ENCODE measurements at places on chromosomes 16 and 17.

GRCh38 chr17:44024271-44024663 lies 9.5 kb upstream of the TMEM101 start:
- DNase-seq = peak; percentile 98

DNA sequence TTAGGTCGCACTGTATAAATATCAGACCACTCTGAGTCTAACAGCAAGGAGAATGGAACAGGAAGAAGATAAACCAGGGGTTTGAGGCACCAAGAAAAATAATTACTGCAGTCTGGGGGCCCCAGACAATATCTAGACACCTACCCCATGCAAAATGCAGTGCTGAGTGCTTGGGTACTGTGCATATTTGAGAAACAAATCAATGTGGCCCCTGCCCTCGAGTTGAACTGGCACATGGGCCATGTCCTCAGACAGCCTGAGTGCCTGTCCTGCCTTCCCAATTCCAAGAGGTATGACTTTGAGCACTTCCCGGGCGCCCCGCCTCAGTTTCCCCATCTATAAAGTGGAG lies 6.2 kb upstream of the CIITA start:
- no peak for DNase-seq

GRCh38 chr16:15041271-15042004 lies 14.4 kb downstream of the NTAN1 start:
- DNase-seq = peak; percentile 75

DNA sequence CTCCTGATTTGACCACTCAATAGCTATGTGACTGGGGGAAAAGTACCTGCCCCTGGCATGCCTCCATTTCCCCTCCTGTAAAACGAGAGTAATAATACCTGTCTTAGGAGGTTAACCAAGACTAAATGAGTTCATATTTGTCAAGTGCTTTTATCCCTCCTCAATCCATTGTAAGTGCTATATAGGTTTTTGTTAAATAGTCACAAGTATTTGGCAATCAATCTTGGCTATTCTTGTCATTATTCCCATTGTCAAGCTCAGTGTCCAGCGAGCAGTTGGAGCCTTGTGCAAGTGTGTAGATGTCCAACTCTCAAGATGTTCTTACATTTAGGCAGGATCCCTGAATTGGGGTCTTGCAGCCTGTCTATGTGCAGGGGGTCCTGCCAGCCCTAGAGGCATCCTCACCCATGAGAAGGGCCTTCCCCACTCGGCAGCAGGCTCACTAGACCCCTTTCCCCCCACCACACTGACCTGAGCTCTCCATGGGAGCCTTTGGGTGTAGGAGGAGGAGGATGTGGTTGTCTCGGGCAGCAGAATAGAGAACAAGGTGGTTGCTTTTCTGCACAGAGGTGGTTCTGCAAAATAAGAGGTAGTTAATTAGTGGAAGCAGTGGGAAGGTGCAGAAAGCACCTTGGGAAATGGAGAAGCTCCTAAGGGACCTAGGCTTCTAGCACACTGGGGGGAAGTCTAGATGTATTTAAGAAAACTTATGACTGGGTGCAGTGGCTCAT lies 18.0 kb downstream of the PIK3R6 start:
- DNase-seq = no peak

DNA sequence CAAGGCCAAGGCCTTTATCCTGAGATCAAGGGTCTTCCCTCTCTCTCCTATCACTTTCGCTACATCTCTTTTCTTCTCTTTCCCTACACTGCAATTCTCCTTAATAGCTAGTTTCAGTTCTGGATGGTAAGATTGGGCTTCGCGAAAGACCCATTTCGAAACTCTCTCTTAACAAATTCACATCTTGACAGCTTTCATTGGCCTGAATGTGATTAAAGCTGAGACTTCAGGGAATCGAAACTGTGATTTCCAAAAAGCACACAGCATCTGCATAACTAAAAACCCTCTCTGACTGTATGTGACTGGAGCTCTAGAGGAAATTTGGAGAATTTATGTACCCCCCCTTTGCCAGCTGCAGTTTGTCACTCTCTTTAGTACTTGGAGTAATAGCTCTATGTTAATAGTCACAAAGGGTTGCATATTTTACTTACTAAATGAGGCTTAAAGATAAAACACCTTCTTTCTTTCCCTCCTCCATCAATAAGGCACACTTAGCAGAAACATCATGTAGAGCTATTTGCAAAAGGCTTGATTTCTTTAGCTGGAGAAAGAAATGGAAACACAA lies 105.3 kb upstream of the FAM20A start:
- DNase-seq = no peak

DNA sequence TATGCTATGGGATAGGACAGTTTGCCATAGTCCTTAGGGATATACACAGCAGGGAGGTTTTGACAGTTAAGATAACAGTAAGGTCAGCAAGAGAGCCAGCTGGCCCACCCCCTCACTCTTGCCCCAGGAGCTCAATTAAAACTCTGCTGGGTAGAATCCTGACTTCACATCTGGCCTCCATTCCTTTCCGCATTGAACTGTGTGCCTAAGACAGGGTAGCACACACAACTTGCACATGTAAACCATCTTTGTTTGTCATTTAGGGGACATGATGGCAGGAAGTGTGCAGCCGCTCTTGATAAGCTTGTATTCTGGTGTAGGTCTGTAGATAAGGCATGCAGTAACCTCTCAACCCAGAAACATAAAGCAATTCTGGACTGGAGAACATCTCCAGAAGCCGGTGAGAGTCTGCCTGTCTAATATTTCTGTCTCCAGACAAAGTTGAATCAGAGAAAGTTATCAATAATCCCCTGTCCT lies 5.2 kb downstream of the MINK1 start:
- no peak for DNase-seq

DNA sequence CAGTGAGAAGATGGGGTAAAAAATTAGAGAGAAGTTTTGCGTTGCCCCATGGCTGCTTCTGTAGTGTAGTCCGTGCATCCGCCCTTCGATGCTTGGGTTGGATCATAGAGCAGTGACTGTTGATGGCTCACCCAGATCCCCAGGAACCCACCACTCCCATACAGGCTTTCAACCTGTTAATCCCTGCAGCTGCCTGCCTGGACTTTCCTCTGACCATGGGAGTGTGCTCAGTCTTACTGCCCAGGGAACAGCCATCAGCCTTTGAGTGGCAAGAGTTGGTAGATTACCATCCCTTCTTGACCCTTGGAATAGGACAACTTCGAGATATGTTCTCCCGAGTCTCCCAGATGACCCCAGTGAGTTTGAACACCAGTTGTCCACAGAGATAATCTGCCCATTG lies 299.5 kb upstream of the HSBP1 start:
- DNase-seq = no peak

DNA sequence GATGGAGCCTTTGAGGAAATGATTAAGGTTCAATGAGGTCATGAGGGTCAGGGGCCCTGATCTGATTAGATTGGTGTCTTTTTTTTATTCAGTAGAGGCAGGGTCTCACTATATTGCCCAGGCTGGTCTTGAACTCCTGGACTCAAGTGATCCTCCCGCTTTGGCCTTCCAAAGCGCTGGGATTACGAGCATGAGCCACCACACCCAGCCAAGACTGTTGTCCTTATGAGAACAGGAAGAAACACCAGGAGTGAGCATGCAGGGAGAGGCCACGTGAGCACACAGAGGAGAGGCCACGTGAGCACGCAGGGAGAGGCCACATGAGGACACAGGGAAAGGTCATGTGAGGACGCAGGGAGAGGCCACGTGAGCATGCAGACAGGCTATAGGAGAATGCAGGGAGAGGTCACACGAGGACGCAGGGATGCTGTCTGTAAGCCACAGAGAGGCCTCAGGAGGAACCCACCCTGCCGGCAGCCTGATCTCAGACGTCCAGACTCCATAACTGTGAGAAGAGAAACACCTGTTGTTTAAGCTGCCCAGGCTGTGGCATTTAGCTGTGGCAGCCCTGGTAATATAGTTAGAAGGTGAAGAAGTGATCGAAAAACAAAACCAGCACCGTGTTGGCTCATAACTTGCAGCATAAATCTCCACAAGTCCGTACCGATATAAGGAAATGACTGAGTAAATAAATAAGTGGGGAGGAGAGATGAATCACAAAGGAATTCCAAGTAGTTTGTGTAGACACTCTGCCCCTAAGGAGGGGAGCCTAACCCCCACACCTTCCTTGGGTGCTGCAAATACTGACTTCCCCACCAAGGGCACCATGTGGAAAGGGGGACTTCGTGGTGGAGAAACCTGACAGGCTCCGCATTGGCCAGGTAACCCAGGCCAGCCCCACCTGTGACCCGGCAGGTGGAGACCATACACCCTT lies 14.6 kb upstream of the CSNK1D start:
- peak; percentile 98 for DNase-seq

GRCh38 chr16:57471852-57472664 lies 9.6 kb downstream of the POLR2C start:
- DNase-seq = no peak

GRCh38 chr17:70375406-70375805 lies 206.1 kb downstream of the KCNJ2 start:
- DNase-seq = no peak

GRCh38 chr17:9859781-9860180 lies 34.1 kb downstream of the GLP2R start:
- DNase-seq = no peak

- peak; percentile 42 for DNase-seq
Measured at GRCh38 chr16:88455610-88456355, 2.7 kb downstream of the ZFPM1 start.

DNA sequence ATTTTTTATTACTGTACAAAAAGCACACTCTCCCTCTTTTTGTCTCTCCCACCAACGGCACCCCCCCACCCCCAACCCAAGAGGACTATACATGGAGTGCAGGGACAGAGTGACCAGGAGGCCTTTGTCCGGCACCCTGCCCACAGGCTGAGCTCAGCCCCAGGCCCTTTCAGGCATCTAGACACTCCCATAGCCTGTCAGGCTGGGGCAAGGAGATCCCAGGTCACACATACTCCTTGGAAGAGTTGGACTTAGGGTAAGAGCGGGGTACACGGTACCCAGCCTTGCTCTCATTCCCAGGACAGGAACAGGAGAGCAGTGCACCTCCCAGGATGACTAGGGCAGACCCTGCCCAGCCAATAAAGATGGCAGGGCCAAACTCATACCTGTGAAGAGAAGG lies 2.1 kb downstream of the CLDN7 start:
- DNase-seq = no peak

- DNase-seq = no peak
Measured at GRCh38 chr17:32807577-32807976, 69.3 kb downstream of the MYO1D start.

DNA sequence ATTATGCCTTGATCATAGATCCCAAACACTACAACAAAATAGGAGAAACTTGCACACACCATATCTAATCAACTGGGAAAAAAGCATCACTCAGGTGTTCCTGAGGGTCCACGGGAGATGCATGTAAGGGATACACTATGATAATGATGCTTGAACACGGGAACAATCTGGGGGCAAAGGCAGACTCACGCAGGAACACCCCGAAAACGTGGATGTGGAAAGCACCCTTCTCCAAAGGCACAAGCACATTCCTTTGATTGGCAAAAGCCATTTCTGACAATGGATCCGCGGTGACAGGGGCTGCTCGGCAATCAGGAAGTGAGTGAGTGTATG lies 1.3 kb downstream of the ZNF652 start:
- no peak for DNase-seq

GRCh38 chr16:19105891-19106624 lies 7.7 kb upstream of the ITPRIPL2 start:
- DNase-seq = no peak

DNA sequence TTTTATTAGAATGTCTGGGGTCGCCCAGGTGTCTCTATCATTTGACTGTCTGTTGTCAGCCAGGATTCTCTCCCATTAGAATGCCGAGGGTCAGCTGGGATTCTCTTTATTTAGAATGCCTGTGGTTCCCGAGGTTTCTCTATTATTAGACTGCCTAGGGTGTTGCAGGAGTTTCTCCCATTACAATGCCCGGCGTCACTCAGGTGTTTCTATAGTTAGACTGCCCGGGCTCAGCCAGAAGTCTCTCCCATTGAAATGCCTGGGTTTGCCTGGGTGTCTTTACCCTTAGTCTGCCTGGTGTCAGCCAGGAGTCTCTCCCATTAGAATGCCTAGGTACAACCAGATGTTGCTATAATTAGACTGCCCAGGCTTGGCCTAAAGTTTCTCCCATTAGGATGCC lies 2252.0 kb downstream of the TP53TG3F start:
- DNase-seq = no peak

- no peak for DNase-seq
Measured at GRCh38 chr16:84761448-84762368, 58.1 kb upstream of the CRISPLD2 start.

DNA sequence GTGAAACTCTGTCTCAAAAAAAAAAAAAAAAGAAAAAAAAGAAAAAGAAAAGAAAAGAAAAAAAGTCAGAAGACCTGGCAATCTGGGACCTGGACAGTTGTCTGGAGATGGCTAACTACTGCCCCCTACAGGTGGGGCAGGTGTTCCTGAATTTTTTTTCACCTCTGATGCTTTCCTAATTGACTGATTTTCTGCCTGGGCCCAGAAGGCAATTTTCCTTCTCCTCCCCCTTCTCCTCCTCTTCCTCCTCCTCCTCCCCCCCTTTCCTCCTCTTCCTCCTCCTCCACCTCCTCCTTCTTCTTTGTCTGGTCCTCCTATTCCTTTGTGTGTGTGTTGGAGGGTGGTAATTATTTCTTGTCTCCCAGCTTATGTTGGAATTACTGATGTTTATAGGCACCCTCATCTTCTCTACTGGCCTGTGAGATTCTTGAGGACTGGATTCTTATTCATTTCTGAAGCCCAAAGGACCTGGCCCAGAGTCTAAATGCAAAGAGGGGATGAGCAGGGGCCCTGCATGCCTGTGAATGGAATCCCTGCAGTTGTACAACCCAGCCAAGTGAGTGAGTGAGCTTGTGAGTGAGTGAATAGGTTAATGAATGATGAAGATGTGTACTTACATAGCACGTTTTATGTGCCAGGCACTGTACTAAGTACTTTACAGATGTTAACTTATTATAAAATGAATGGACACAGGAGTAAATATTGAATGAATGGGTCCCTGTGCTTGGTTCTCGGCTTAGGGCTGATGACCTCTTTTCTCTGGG lies 26.9 kb downstream of the IRX5 start:
- DNase-seq = peak; percentile 23

DNA sequence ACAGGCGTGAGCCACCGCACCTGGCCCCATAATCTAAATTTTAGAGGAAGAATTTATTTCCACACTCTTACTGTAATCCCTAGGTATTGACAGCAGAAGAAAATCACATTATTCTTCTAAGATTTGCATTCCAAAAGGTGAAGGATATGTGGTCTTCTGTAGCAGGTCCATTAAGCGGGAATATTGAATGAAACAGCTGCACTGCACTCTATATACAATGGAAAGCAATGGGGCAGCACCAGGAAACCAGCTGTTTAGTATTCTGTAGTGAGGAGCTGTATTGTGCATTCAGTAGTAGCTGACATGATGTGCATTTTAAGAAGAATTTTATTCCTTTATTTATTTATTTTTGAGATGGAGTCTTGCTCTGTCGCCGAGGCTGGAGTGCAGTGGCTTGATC lies 49.6 kb downstream of the PSMD12 start:
- no peak for DNase-seq

- DNase-seq = peak; percentile 14
Measured at GRCh38 chr16:52976539-52977167, 76.0 kb downstream of the CHD9NB start.

- DNase-seq = peak; percentile 74
Measured at GRCh38 chr16:17467923-17468540, 2.7 kb downstream of the XYLT1 start.

- DNase-seq = peak; percentile 99
Measured at GRCh38 chr17:59220328-59221158, at the start of gene GDPD1. Gene GDPD1 (plus strand): TSS chr17:59220511. CDS start chr17:59220610, 99 bp downstream.

- DNase-seq = no peak
Measured at GRCh38 chr16:2155977-2156848, 631 bp downstream of the TRAF7 start.

GRCh38 chr17:249236-249993 lies 68.0 kb upstream of the DOC2B start:
- no peak for DNase-seq

GRCh38 chr16:80100846-80101451 lies 439.8 kb upstream of the DYNLRB2 start:
- no peak for DNase-seq

Measured in WERI-Rb-1 (cell line).